ENCODE measurements at places on chromosomes 2 and 18. TPM values are rescaled to one million over a fixed set of nuclear protein-coding genes. Genes with fewer than 3 reads are reported as not detected.

GRCh38 chr2:50691513-50691912 lies 340.4 kb downstream of the NRXN1 start:
- no peak for DNase-seq

The EPG5 gene
- 94.8 TPM for total RNA-seq

The CAD gene
- 28.6 TPM for total RNA-seq

DNA sequence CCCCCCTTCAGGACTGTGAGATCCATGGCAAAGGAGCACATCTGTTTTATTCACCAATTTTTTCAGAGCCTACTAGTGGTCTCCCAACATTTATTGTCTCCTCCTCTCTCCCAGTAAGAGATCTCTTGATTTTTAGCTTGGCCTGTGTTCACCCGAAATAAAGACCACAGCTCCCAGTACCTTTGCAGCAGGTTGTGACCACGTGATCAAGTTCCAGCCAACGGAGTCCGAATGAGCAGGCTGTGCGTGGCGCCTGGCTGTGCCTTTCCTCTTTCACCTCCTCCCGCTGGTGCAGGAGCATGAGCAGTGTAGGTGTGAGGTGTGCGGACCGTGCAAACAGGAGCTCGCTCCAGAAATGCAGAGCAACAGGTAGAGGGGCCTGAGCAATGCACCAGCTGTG lies 143.6 kb upstream of the GLI2 start:
- DNase-seq = no peak

- DNase-seq = no peak
Observed at GRCh38 chr2:104901037-104901881, 47.3 kb downstream of the POU3F3 start.
